Psoas muscle (tissue), 8 donors: ENCODE measurements at places on chromosomes 5 and 9. TPM values are rescaled to one million over a fixed set of nuclear protein-coding genes. Genes with fewer than 3 reads are reported as not detected.

DNA sequence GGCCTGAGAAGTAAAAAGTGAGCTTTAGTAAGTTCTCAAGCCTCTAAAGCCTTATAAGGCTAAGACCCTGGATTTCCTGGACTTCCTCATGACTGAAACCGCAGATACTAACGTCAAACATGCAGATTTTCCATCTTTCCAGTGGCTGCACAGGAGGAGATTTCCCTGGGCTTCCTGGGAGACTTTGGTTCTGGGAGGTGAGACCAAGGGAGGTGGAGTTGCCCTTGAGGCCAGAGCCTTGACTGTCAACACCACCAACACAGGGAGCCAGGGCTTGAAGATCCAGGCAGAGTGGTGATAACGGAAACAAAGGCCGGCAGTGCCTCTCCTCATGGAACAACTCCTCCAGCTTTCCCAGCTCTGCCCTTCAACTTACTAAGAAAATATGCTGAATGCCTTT, 144.7 kb upstream of the LRRTM2 start:
- H3K4me3 ChIP-seq = no peak overlapping the region
- DNase-seq = no peak
- no peak overlapping the region for H3K27ac ChIP-seq
- H3K36me3 ChIP-seq = peaks cover 10% of the 10 kb centered on the region
- H3K27me3 ChIP-seq = no peaks in the 10 kb centered on the region

DNA sequence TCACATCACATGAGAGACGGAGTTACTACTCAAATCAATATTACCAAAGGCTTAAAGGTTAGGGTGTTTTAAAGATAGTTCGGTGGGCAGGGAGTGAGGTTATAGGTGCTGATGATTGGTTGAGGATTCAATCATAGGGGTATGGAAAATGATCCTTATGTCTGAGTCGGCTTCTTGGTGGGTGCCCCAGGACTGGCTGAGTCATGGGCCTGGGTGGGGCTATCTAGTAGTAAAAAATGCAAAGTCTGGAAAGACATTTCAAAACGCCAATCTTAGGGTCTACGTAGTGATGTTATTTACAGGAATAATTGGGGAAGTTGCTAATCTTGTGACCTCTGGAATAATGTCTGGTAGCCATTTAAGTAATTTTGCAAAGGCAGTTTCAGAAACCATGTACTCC, 15.2 kb upstream of the SPIN1 start:
- no peak overlapping the region for H3K27ac ChIP-seq
- no peaks in the 10 kb centered on the region for H3K4me1 ChIP-seq
- H3K4me3 ChIP-seq = no peak overlapping the region
- H3K36me3 ChIP-seq = no peaks in the 10 kb centered on the region
- H3K27me3 ChIP-seq = no peaks in the 10 kb centered on the region
- DNase-seq = no peak

The GRM6 gene
- not detected for polyA plus RNA-seq

GRCh38 chr5:73981704-73982103, 355.7 kb downstream of the ARHGEF28 start:
- no peak overlapping the region for H3K4me3 ChIP-seq
- H3K27me3 ChIP-seq = no peaks in the 10 kb centered on the region
- no peaks in the 10 kb centered on the region for H3K36me3 ChIP-seq
- no peak overlapping the region for H3K27ac ChIP-seq

DNA sequence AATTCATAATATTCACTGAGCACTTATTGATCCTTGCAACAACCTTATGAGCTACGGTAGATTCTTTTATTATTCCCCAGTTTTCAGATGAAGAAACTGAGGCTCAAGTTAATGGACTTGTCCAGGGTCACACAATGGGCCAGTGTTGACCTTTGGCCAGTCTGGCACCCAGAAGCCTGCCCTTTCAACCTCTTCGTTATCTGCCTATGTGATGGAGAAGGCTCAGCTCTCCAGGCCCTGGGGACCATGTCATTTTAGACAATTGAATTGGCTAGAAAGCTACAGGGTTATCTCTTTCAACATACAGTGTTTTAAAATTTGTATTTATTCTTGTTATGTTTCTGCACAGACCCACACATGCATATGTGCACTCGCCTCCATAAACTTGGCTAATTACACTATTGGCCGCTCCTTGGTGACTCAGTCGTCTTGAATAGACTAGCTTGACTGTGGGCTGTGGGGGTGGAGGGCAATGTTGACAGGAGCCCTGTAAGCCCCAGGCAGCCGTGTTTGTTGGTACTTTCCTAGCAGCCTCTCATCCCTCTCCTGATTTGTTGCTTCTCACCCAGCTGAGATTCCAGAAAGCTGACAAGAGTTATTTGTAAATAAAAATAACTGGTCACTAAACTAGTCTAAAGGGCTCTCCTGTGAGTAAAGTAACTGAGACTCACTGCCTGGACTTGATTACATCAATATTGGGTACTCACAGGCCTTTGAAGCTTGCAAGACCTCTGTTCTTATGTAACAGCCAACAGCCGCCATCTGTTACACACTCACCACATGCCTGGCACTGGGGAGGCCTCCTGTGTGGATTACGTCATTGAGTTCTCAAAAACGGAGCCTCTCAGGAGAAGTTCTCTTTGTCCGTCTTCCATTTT, 8.5 kb upstream of the ANGPTL2 start:
- peaks cover 70% of the 10 kb centered on the region for H3K4me1 ChIP-seq
- no peaks in the 10 kb centered on the region for H3K36me3 ChIP-seq
- H3K27ac ChIP-seq = peak overlapping the region; percentile 97
- peak; percentile 81 for DNase-seq

- no peaks in the 10 kb centered on the region for H3K27me3 ChIP-seq
- no peak for DNase-seq
- no peak overlapping the region for H3K27ac ChIP-seq
Measured at GRCh38 chr5:168948746-168949145, 352.2 kb downstream of the SLIT3 start.

DNA sequence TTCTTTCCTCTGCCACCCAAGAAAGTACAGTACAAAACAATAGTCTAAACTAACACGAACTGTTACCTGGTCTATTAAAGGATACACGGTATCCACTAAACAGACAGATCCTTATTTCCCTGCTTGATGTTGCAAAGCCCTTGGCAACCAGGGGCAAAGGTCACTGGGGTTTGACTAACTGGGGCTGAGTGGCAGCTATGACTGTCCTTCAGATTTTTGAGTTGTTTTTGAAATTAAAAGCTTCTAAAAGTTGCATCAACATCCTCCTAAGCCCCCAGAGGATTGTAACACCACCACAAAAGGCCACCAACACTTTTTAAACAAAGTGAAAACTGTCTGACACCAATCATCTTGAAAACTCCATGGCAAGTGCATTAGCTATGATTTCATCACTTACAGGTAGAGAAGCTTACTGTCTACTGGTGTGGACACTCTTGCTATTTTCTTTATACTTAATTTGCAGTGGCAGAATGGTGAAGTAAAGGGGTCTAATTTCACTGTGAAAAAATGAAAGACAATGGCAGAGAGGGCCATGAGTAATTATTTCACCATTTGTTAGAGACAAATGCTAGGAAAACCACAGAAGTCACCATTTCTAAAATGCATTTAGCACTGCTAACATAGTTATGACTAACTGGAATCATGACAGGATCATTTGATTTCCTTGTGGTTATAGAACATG, 292.4 kb downstream of the EFNA5 start:
- DNase-seq = no peak
- no peaks in the 10 kb centered on the region for H3K36me3 ChIP-seq
- H3K4me1 ChIP-seq = peaks cover 12% of the 10 kb centered on the region
- H3K4me3 ChIP-seq = no peak overlapping the region
- no peaks in the 10 kb centered on the region for H3K27me3 ChIP-seq

The ANKRD31 gene
- polyA plus RNA-seq = 0.01 TPM

- H3K4me3 ChIP-seq = no peak overlapping the region
- H3K27me3 ChIP-seq = no peaks in the 10 kb centered on the region
- no peaks in the 10 kb centered on the region for H3K36me3 ChIP-seq
- DNase-seq = no peak
Measured at GRCh38 chr5:109898269-109899162, 208.8 kb downstream of the MAN2A1 start.

GRCh38 chr9:117828466-117828865, 124.3 kb downstream of the TLR4 start:
- no peak overlapping the region for H3K27ac ChIP-seq
- DNase-seq = no peak
- H3K27me3 ChIP-seq = no peaks in the 10 kb centered on the region

The ARID3C gene
- not detected for polyA plus RNA-seq

DNA sequence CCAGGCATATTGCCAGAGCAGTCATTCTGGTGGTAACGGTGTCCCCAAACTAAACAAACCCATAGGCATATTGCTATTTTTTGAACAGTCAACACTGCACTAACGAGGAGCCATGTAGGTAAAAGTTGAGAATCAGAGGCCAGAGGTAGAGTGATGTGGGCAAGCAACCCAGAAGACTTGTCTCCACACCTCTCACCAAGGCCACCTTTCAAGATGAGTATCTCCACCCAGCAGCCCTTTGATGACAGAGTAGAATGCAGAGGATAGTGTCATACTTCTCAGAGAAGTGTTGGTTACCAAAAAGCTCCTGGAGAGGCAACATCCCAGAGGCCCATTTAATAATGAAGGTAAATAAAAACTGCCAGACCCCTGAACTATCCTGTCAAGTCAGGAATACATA, 63.9 kb downstream of the FCHO2 start:
- no peaks in the 10 kb centered on the region for H3K27me3 ChIP-seq
- no peak for DNase-seq
- no peaks in the 10 kb centered on the region for H3K4me1 ChIP-seq
- H3K4me3 ChIP-seq = no peak overlapping the region
- H3K27ac ChIP-seq = no peak overlapping the region
